Esophagus muscularis mucosa (tissue), 4 donors: ENCODE measurements at places on chromosomes 13 and 19. TPM values are rescaled to one million over a fixed set of nuclear protein-coding genes. Genes with fewer than 3 reads are reported as not detected.

DNA sequence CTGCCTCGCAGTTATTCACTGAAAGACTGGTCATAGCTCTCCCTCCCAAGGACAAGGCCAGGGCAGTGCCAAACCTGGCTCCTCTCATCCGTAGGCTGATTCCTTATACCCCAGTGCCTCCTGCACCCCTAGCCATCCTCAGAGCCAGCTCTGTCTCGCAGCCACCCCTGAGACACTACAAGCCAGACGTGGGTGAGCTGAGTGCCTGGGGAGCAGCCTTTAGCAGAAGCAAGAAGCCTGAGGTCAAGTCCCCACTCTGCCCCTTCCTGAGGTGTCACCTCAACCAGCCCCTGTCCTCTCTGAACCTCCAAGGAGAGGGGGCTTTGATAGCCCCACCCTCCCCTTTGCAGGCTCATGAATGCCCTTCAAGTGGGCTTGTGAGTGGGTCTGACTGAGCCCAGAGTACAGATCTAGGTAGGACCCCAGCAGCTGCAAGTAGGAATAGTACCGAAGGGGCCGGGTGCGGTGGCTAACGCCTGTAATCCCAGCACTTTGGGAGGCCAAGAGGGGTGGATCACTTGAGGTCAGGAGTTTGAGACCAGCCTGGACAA lies 14.8 kb upstream of the AKAP8L start:
- DNase-seq, result no peak
- H3K4me3 ChIP-seq, result peak overlapping the region; percentile 92
- H3K36me3 ChIP-seq, result peaks cover 7% of the 10 kb centered on the region
- H3K27ac ChIP-seq, result peak overlapping the region; percentile 88
- no peaks in the 10 kb centered on the region for H3K27me3 ChIP-seq

- H3K4me3 ChIP-seq, result peak overlapping the region; percentile 85
- peaks cover 5% of the 10 kb centered on the region for H3K36me3 ChIP-seq
- H3K27ac ChIP-seq, result peak overlapping the region; percentile 100
- H3K27me3 ChIP-seq, result no peaks in the 10 kb centered on the region
Measured at GRCh38 chr19:42253245-42254088, 1.5 kb downstream of the ERF start.

DNA sequence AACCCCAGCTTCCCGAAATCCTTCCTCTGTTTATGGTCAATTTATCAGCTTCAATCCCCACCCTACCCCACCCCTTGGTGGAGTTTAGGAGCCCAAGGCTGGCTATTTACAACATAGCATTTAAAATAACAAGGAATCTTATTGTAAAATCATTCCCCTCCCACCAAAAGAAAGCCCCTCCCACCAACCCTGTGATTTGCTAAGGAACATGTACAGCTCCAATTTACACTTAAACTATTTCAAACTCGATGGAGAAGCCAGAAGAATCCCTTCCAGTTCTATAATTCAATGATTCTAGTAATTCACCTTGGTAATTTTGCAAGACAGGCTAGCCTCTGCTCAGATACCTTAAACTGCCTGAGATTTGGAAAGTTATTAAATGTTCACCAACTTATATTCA lies 3.0 kb downstream of the LATS2 start:
- H3K36me3 ChIP-seq, result no peaks in the 10 kb centered on the region
- peak overlapping the region; percentile 33 for H3K27ac ChIP-seq
- H3K27me3 ChIP-seq, result no peaks in the 10 kb centered on the region
- no peak for DNase-seq
- peaks cover 77% of the 10 kb centered on the region for H3K4me1 ChIP-seq

The SLC6A16 gene
- 0.83 TPM for total RNA-seq

DNA sequence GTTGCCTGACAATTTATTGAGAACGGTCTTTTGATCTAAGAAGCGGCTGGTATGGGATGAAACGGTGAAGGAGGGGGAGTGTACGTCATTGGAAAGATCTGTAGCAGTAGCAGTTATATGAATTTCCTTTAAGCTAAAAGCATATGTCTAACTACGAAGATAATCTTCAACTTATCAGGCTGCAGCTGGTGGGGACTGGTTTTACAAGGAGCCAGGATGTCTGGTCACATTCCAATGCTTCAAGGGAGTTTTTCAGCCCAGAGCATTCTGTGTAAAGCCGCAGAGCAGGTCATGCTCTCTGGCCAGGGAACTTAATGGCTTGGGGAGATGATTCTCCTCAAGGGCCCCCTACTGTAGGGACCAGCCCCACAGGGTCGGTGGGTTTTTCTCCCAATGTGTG lies 29.2 kb downstream of the CLEC4M start:
- H3K36me3 ChIP-seq, result no peaks in the 10 kb centered on the region
- H3K27ac ChIP-seq, result no peak overlapping the region
- peaks cover 4% of the 10 kb centered on the region for H3K27me3 ChIP-seq
- DNase-seq, result no peak

- H3K27ac ChIP-seq, result no peak overlapping the region
- no peaks in the 10 kb centered on the region for H3K27me3 ChIP-seq
- DNase-seq, result no peak
- H3K4me3 ChIP-seq, result no peak overlapping the region
- H3K36me3 ChIP-seq, result no peaks in the 10 kb centered on the region
Measured at GRCh38 chr19:30333291-30334065, 38.7 kb upstream of the ZNF536 start.

- no peaks in the 10 kb centered on the region for H3K27me3 ChIP-seq
- no peak overlapping the region for H3K27ac ChIP-seq
- peaks cover 9% of the 10 kb centered on the region for H3K4me1 ChIP-seq
Measured at GRCh38 chr19:12641456-12641855, 25.1 kb downstream of the MAN2B1 start.

The CA11 gene
- total RNA-seq, result 11.9 TPM

GRCh38 chr19:40143612-40144011 lies 47.6 kb upstream of the MAP3K10 start:
- no peak for DNase-seq
- no peak overlapping the region for H3K4me3 ChIP-seq
- H3K36me3 ChIP-seq, result no peaks in the 10 kb centered on the region
- peaks cover 5% of the 10 kb centered on the region for H3K4me1 ChIP-seq

- H3K27ac ChIP-seq, result no peak overlapping the region
- H3K4me3 ChIP-seq, result no peak overlapping the region
- no peaks in the 10 kb centered on the region for H3K4me1 ChIP-seq
Measured at GRCh38 chr19:33676999-33677665, 55.4 kb downstream of the CHST8 start.

DNA sequence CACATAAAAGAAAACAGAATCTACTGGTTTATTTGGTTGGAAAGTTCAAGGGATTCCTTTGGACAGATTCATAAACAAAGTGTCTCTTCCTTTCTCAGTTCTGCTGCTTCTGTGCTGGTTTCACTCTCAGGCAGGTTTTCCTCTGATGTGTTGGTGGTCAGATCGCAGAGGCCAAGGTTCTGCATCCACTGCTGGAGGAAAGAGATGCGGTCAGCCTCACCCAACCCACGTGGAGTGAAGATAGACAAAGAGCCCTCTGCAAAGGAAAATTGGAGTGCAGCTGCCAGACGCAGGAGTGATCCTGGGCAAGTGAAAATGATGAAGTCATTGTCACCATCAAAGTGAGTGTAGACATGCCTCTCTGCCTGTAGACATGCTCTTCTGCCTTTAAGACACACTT lies 352.0 kb downstream of the TSHZ3 start:
- no peaks in the 10 kb centered on the region for H3K27me3 ChIP-seq
- no peak overlapping the region for H3K4me3 ChIP-seq
- no peaks in the 10 kb centered on the region for H3K4me1 ChIP-seq
- no peak overlapping the region for H3K27ac ChIP-seq

- H3K27me3 ChIP-seq, result no peaks in the 10 kb centered on the region
- no peaks in the 10 kb centered on the region for H3K4me1 ChIP-seq
- DNase-seq, result no peak
Measured at GRCh38 chr19:54364775-54365257, at the start of gene LAIR1. TSS of gene LAIR1 (minus strand) at chr19:54364931. CDS start at chr19:54364804, 127 bp downstream.

The HIPK4 gene
- 0.33 TPM for total RNA-seq

- no peak overlapping the region for H3K27ac ChIP-seq
- no peak overlapping the region for H3K4me3 ChIP-seq
- DNase-seq, result no peak
- no peaks in the 10 kb centered on the region for H3K27me3 ChIP-seq
- no peaks in the 10 kb centered on the region for H3K36me3 ChIP-seq
Measured at GRCh38 chr19:42494321-42494720, 34.0 kb downstream of the CEACAM1 start.

DNA sequence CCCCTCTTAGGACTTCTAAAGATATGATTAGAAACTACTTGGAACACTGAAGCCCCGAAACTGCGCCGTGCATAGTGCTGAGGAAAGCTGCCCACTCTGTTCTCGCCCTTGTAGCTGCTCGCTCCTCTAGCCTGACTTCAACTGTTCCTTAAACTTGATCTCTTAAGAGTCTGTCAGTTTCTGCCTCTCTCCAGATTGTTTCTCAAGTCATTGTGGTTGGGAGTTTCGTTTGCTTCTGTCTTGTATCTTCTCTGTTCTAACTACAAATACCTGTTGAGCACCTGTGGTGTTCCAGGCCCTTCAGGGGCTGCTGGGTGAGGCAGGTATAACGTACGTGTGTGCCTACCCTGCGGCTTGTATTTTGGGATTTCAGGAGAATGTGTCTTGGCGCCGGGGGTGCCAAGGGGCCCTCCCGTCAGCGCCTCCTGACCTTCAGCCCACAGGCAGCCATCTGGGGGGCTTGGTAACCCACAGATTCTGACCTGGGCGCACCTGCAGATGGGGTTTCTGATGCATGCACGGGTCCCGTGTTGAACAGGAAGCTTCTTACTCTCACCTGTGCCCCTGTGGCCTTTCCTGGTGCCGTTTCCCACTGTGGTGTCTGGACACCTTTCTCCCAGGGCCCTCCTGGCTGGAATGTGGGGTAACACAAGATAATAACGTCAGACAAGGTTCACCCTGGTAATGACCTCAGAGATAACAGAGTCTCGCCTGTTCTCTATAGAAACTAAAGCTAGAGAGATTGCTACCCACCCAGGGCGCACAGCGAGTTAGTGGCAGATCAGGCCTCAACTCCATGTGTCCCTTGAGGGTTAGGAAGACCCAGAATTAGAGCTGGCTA lies 17.2 kb upstream of the DCUN1D2 start:
- H3K27me3 ChIP-seq, result no peaks in the 10 kb centered on the region
- H3K27ac ChIP-seq, result no peak overlapping the region
- H3K4me3 ChIP-seq, result no peak overlapping the region
- DNase-seq, result no peak

GRCh38 chr19:39736088-39736487 lies 1.7 kb downstream of the CLC start:
- no peaks in the 10 kb centered on the region for H3K4me1 ChIP-seq
- H3K27ac ChIP-seq, result no peak overlapping the region
- H3K27me3 ChIP-seq, result peaks cover 8% of the 10 kb centered on the region
- H3K4me3 ChIP-seq, result no peak overlapping the region
- DNase-seq, result no peak

DNA sequence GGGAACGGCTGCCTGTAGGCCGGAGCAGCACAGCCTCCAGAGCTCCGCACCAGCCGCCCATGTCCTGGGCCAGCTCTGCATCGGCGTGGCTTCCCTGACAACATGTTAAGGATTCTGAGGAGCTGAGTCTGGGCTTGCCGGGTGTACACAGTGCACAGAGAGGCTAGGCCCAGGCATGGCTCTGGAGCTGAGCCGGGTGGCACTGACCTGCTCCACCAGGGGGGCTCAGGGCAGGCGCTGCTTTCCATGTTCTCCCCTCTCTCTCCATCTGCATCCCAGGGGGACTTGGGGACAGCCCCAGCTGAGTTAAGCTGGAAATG lies 31.6 kb downstream of the AP1M1 start:
- no peaks in the 10 kb centered on the region for H3K4me1 ChIP-seq
- peaks cover 98% of the 10 kb centered on the region for H3K36me3 ChIP-seq
- no peak for DNase-seq
- no peak overlapping the region for H3K4me3 ChIP-seq
- H3K27ac ChIP-seq, result no peak overlapping the region

DNA sequence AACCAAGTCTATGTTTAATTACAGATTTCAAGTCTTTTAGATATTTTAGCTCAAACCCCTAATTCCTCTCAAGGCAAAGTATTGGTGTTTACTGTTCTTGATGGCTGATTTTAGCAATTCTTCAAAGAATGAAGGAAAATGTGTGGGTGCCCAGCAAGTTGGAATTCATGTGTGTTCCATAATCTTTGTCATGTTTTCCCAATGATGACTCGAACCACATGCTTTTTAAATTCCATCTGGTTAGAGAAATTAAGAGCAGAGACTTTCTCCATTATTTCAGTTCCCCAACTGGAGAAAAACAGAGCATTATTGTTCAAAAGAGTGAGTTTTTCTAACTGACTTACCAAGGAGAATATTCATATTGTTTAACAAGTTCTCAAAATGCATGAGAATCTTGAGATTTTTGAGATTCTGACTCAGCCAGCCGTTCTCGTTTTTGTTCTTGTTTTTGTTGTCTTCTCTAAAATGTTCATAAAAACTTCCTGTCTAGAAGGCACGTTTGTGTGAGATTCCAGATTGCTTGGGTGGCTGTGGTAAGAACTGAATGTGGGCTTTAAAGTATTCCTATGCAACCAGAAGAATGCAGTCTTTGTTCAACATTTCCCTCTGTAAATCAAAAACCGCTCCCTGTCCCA lies 404.7 kb downstream of the IRS2 start:
- no peak overlapping the region for H3K4me3 ChIP-seq
- no peak overlapping the region for H3K27ac ChIP-seq
- H3K4me1 ChIP-seq, result no peaks in the 10 kb centered on the region

DNA sequence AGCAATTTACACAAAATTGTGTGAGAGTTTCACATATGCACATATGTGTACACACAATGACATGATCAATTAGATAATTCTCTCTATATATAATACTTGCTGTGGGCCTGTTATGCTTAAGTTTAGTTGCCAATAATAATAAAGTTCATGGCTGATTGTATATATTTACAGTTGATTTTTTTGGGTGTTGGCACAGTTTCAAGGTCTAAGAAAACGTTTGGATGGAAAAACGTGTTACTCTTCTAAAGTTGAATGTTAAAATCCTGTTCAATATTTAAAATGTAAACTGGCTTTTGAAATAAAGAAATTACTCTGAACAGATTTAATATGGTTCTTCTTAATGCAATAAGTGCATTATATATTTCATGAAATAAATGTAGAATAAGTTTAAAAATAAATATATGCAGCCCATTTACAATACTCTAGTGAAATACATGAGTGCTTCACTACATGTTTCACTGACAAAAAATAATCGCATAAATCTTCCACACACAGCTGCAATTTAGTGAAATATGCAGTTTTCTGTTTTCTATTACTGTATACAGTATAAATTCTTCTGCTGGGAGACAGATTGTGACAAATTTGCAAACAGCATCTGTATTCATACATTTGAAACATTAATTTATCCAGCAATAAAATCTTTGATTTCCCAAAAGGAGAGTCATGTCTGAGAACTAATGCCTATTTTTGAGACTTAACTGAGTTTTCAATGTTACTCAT lies 586.9 kb upstream of the KLHL1 start:
- no peak overlapping the region for H3K27ac ChIP-seq
- no peaks in the 10 kb centered on the region for H3K4me1 ChIP-seq
- no peak overlapping the region for H3K4me3 ChIP-seq
- H3K27me3 ChIP-seq, result no peaks in the 10 kb centered on the region
